ENCODE measurements at places on chromosomes 7 and 10.

GRCh38 chr7:98168181-98168903, 42.9 kb upstream of the BHLHA15 start:
- peak; percentile 37 for DNase-seq

DNA sequence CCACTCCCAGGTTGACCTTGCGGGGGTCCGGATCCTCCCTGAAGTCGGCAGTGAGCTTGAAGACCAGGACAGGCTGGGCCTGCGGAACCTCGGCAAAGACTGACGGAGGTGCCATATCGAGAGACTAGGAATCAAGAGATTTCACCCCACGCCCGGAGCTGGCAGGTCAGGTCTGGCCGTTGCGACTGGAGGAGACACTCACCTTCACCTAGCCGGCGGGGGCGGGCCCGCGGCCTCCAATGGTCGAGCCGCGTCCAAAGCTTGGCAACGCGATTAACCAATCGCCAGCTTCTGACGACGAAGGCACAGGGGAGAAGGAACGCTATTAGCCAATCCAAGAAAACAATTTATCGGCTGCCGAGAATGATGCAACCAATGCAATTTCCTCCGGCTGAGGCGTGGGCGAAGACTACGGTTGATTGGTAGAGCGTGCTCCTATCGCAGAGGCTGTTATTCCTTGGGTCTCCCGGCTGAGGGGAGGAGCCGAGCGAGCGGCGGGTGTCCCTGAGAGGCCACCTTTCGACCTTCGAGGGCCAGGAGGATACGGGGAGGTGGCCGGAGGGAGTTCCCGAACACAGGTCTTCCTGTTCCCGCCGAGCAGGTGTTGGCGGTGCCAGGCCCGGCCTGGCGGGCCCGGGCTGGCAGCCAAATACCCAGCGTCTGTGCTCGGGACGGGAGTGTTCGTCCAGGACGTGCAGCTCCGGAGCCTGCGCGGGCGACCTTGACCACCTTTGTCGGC, at the start of gene GOT1:
Gene GOT1 (minus strand): TSS at position 174 of the 739 bp plus-strand sequence. CDS start 59 bp downstream, at position 115.
- DNase-seq = peak; percentile 93

- DNase-seq = no peak
Measured at GRCh38 chr7:22823142-22823497, 471 bp upstream of the TOMM7 start.

DNA sequence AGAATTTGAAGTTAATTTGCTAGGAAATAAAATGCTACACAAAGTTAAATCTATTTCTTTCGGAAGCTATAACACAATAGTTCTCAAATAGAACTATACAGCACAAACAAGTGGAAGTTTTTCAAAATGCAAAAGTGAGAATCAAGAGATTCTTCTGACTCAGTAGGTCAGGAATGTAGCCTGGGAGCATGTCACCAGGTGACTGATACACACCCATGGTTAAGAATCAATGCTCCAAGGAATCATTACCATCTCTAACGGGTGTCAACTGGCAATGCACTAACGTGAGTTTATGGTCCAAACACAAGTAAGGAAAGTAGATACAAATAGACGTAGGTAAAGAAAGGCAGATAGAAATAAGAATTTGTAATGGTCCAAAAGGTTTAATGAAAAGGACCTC, 170.5 kb downstream of the SRPK2 start:
- no peak for DNase-seq

DNA sequence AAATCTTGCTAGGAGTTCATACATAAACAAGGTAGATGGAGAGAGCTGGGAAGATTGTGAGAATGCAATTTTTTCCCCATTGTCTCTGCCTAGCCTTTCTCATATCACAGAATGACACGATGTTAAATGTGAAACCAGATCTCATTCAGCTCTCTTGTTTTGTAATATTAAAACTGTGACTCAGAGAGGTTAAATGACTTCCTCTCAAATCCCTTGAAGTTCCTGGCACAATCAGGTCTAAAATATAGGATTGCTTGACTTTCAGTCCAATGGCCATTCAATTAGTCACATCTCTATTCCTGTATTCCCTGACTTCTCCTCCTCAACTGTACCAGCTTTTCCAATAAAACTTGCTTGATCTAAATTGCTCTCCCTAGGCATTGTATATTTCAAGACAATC, 3.1 kb downstream of the ANKRD22 start:
- DNase-seq = no peak

- no peak for DNase-seq
Measured at GRCh38 chr10:52853704-52854103, 81.1 kb upstream of the MBL2 start.

DNA sequence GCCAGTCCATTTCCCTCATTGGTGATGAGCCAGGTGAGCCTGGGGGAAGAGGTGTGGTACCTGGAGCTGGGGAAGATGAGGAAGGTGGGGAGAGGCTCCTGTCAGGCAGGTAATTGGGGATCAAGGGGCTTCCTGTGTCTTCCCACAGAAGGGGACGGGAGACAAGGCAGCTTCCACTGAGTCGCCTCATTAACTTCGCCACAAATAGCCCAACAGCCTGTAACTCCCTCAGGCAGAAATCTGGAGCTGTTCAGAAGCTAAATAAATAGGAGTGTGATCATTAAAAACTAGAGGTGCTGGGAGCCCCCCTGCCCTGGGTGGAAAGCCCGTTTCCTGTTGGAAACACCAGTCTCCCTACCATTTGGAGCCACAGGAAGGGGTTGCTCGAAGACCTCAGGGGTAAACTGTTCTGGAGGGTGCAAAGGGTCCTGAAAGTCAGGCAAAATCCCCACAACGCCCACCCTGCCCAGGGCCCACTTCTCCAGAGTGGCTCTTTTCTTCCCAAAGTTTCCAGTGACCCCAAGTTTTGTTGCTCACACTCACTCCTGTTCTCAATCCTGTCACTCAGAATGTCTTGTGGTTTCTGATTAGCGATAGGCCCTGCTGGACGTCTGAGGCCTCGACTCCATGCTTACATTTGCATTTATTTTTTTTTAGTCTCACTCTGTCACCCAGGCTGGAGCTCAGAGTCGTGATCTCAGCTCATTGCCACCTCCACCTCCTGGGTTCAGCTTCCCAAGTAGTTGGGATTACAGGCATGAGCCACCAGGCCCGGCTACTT, 25.7 kb downstream of the UNC5B start:
- DNase-seq = no peak

DNA sequence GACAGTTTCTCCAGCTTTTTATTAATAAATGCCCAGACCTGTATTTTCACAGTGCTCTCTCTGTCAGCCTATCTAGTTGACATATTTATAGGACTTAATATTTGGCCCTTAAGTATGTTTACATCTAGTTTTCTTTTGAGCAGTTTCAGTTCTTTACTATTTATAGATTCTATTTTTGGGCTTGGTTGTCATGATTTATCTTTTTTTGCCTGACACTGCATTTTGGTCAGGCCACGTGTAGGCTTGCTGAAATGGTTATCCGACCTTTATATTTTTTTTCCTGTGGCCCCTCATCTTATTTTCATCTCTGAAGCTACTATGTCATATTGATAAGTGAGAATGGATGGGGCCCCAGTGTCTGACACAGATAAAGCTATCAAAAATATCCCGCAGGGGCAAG, 515.4 kb upstream of the FZD8 start:
- DNase-seq = no peak

DNA sequence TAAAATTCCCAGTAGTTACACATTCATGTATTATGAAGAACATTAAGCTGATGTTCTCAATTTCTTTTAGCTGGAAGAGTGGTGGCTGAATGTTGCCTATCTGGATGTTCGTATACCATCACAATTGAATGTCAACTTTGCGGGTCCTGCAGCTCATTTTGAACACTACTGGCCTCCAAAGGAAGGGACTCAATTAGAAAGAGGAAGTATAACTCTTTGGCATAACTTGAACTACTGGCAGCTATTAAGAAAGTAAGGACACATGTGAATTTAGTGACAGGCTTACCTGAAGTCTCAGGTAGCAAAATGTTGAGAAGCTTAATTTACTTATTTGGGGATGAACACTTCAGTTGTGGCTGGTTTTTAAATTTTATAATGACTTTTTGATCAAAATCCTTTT, 15.9 kb downstream of the CROT start:
- no peak for DNase-seq

DNA sequence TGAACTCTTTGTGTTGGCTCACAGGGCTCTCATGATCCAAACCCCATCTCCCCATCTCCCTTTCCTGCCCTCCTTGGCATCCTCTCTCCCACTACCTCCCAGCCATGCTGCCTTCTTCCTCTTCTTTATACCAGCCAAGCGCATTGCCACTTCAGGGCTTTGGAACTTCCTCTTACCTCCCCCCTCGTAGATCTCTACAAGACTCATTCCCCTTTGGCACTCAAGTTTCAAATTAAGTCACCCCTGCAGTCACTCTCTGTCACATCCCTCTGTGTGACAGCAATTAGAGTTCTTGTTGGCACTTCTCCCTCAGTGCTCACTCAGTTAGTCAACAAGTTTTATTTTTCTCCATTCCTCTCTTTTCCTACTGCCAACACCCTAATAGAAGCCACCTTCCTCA, 20.8 kb upstream of the NRP1 start:
- no peak for DNase-seq

GRCh38 chr10:70991140-70992124, 103.1 kb upstream of the PCBD1 start:
- no peak for DNase-seq

- DNase-seq = no peak
Measured at GRCh38 chr10:129442866-129443265, 24.2 kb upstream of the MGMT start.

GRCh38 chr7:123865517-123866117, 20.6 kb downstream of the HYAL4 start:
- DNase-seq = no peak

DNA sequence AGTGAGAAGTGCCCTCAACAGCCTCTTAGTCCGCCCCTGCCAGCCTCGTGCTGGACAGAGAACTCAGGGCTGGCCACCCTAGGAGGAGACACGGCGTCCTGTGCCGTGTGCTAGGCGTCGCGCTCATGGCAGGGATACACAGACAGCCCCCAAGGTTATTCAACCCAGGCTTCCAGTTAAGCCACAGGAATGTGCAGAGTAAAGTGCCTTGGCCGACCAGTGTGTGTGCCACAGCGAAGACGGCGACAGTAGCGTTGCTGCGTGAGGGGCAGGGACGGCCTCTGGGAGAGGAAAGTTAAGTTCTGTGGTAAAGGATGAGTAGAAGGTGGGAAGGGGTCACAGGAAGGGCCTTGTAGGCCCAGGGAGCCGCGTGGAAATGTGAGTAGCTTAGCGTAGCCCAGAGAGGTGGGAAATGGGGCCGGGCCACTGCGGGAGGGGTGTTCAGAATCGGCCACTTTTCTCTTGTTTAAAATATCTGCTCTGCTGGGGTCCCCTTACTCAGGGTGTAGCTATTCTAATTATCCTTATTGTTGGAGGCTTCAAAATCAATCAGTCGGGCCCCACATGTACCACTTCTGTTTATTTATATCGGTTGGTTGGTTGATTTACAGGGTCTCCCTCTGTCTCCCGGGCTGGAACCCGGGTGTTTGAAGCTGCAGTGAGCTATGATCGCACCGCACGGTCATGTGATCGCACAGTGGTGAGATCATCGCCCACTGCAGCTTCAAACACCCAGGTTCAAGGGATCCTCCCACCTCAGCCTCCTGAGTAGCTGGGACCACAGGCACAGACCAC, 24.5 kb downstream of the TMEM120A start:
- DNase-seq = no peak

DNA sequence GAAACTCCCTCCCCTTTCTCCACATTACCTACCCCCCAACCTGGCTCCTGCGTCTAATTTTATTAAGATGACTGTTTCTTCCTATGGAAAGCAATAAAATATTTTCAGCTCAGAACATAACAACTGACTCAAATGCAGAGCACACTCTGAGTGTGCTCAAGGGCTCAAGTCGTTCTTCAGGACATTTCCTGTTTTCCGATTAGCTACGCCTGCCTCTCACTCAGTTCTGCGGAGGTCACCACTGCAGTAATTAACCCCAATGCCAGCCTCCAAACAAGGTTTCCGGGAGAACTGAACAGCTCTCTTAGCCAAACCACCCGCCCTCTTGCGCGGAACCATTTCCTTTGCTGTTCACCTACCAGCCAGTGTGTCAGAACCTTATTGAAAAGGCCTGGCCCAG, 19.3 kb downstream of the MYOF start:
- no peak for DNase-seq

DNA sequence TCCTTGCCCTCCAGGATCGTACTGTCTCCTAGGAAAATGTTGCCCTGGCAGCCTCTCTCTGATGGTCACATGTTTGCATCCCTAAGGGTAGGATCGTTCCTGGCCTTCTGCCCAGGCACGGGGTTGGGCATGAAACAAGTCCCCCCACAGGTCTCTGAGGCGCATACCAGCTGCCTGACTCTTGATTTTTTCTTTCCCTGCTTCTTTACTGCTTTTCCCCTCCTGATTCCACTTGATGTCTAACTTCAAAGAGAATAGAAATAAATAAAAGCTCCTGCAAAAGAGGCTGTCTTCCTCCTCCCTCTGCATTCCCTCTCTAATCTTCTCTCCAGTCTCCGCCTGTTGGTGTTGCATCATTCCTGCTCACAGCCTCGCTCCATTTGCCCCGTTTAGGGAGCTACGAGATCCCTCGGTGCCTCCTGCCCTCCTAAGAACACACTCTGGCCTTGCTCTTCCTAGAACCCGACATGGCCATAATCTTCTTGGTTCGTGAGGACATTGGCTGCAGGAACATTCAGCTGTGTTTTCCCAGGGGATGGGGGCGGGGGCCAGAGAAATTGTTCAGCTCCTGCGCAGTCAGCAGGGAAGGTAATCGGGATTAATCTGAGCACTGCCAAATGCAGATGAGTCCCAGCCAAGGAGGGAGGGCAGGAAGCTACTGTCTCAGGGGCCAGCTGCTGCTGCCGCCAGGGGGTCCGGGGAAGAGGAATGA, 26.0 kb downstream of the LEP start:
- DNase-seq = no peak

DNA sequence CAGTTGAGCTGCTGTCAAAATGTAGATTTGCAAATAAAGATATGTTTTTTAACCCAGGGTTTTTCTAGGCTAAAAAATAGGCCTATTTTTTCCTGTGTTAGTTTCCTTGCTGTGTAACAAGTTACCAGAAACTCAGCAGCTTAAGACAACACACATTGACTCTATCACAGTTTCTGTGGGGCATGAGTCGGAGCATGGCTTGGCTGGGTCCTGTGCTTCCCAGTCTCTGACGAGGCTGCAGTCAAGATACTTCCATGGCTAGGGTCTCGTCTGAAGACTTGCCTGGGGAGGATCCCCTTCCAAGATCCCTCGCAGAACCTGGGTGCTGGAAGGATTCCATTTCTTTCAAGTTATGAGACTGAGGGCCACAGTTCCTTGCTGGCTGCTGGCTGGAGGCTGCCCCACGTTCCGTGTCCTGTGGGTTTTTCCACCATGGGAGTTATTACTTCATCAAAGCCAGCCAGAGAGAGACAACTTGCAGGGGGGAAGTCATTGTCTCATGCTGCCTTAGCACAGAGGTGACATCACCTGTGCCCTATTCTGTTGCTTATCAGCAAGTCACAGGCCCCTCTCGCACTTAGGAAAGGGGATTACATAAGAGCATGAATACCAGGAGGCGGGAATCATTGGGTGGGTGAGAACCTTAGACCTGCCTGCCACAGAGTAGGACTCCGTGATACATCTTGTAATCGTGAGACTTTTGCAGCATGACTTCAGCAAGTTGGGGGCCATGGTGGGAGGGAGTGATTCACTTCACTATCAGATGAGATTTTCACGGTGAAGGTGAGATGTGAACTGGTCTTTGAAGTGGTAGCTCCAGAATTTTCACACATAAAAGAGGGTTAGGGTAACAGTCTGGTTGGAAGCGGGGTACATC, 77.9 kb downstream of the CCNY start:
- DNase-seq = no peak

- no peak for DNase-seq
Measured at GRCh38 chr10:871951-872403, 59.5 kb downstream of the LARP4B start.
